ENCODE measurements at places on chromosomes 7 and 10.

- no peak for DNase-seq
Measured at GRCh38 chr10:73859428-73859783, 14.9 kb downstream of the CAMK2G start.

GRCh38 chr7:140080919-140081318 lies 18.2 kb upstream of the PARP12 start:
- DNase-seq, result no peak

DNA sequence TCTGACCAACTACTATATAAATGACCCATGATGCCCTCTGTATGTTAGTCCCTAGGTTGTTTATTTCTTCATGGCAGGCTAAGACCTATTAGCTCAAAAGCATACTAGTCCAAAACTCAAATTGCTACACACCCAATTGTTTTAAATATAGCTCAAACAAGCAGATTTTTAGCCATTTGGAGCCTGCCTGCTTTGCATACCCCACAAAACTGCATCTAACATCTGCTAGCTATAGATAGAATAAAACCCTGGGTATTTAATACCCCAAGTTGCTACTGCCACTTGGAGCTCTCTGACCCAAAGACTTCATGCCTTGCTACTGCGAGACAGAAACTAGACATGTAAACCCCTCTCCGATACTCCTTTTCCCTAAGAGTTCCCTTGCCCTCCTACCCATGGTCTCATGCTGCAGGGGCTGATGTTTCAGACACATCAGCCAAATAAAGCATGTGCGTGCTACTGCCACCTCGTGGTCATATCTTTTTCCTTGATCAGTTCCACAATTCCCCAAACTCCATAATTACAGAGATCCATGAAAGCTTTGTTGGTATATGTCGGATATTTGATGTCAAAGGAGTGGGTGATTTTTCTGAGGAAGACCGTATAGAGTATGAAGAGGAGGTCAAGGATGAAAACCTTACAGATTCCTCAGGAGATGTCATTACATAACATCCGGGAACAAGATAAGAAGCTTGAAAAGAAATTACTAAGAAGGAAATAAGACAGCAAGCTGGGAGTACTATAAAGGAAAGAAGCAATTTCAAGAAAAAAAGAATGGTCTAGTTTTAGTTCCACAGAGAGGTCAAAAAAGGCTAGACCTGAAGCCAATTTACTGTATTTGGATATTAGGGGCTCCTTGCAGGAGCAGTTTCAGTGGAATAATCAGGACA lies 386.6 kb downstream of the SH2D4B start:
- DNase-seq, result no peak

DNA sequence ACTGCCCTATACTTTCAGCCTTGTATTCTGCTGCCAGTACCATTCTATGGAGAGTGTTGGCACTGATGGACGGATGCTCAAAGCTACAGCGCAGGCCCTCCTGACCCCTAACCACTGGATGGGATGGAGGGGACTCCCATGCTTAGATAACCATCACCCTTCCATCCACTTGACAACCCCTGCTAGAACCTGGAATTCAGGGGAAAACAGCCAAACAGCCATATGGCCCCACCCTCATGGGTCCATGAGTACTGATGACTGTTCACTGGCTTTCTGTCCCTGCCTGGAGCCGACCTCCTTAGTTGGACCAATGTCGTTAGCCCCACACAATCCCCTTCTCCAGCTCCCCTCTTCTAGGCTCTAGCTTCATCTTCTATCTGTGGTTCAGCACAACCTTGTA lies 16.2 kb downstream of the DUSP5 start:
- DNase-seq, result no peak

- DNase-seq, result no peak
Measured at GRCh38 chr10:55966101-55966500, 395.0 kb downstream of the ZWINT start.

DNA sequence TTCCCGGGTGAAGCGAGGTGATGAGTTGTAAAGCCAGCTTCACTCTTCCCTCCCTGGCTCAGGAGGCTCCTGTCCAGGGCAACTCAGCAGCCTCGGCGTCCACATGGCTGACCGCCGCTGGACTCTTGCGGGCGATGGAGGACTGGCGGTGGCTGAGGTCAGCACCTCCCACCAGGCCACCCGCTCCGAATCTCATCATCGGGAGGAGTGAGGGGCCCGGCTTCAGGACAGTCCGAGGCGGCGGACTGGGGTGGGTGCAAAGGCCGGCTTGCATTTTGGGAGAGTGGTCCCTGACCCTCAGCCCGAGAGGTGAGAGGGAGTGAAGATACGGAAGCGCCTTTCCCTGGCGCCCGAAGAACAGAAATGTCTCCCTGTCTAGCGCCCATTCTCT lies 759 bp downstream of the DNAJB12 start:
- no peak for DNase-seq

- no peak for DNase-seq
Measured at GRCh38 chr7:110921595-110922151, 169.3 kb upstream of the LRRN3 start.

- no peak for DNase-seq
Measured at GRCh38 chr10:78212786-78213175, 179.1 kb downstream of the RPS24 start.

DNA sequence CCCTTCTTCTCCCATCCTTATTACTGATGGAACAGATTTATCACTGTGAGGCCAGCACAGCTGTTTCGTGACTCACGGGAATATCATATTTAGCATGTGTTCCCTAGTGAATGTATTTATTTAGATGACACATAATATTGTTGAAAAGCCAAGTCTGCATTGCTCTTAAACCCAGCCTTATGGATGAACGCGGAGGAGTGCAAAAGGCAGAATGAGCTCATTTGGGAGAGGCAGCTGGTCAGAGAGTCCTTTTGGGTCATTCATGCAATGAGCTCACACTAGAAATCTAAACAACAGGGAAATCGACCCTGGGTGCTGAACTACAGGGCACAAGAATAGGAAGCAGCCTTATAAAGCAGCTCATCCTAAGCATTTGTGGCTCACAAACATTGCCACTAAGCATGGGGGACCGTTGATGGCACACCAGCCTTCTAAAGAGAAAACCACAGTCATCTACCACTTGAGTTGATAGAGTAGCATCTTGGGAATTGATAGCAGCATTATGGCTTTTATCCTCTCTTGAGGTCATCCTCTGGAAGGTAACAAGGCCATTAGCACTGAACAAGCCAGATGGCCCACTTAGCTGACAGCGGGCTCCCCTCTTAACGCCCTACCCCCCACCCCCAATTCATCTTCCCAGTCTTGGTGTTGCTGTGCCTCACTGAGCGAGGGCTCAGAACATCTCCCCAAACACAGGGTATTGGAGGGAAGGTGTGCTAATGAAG lies 32.9 kb upstream of the SDK1 start:
- DNase-seq, result no peak

- no peak for DNase-seq
Measured at GRCh38 chr10:122222638-122223037, 48.5 kb upstream of the BTBD16 start.

DNA sequence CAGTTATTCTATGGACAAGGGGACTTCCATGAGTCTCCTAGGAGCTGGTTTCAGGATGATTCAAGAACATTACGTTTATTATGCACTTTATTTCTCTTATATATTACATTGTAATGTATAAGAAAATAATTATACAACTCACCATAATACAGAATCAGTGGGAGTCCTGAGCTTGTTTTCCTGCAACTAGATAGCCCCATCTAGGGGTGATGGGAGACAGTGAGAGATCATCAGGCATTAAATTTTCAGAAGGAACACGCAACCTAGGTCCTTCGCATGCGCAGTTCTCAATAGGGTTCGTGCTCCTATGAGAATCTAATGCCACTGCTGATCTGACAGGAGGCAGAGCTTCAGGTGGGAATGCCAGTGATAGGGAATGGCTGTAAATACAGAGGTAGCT lies 137.9 kb downstream of the ANKRD30A start:
- no peak for DNase-seq

DNA sequence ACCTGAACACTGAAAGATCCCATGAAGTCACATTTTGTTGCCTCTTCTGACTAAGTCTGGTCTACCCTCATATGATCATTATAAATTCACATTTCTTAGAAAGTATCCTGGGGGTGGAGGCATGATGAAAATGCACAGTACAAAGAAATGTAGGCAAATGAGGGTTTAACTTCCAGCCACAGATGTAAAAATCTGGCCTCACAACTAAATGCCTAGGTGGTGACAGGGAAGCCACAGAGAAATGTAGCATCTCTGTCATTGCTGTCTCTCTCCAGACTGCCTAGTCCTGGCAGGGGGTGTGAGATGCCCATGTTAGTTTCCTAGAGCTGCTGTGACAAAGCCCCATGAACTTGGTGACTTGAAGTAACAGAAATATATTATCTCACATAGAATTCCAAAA lies 395.9 kb downstream of the SORCS3 start:
- DNase-seq, result no peak

DNA sequence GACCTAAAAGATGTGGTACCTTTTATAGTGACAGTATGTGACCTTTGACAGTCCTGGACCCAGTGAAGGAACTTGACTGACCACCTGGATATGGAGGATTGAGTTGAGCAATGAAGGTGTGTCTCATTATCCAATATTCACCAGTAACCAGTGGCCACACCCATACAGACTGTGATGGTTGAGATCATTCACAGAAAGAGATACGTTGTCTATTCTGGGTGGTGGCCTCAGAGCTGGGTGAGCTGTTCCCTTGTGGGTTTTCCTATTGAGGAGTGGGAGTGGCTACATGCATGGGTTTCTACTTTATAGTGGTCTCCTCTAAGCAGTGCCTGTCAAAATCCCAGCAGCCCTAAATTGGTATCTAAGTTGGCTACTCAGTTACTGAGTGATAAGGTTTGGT lies 507.4 kb downstream of the SORCS3 start:
- DNase-seq, result no peak
